ENCODE measurements at places on chromosomes 7 and 10. TPM values are rescaled to one million over a fixed set of nuclear protein-coding genes. Genes with fewer than 3 reads are reported as not detected.

GRCh38 chr10:60009710-60010383, 103.5 kb upstream of the CCDC6 start:
- no peak overlapping the region for H3K4me3 ChIP-seq
- H3K36me3 ChIP-seq = no peaks in the 10 kb centered on the region
- no peak overlapping the region for H3K27ac ChIP-seq
- DNase-seq = no peak
- H3K27me3 ChIP-seq = no peaks in the 10 kb centered on the region

DNA sequence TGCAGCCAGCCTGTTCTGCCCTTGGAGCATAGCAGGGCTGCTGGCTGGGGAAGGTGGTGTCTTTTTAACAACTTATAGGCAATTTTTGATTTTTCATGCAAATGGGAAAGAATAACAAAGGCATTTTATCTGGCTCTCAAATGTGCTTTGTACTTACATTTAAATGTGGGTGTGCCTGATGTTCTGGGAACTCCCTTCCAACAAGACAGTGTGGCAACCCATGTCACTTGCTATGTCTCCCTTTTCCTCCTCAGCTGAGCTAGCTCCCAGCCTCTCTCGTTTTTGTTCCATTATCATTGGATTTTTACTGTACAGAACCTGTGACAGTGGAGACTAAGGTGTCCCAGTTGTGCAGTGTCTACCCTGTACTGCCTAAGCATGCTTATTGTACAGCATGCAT, 93.5 kb upstream of the PDCD4 start:
- no peaks in the 10 kb centered on the region for H3K36me3 ChIP-seq
- H3K27me3 ChIP-seq = no peaks in the 10 kb centered on the region

DNA sequence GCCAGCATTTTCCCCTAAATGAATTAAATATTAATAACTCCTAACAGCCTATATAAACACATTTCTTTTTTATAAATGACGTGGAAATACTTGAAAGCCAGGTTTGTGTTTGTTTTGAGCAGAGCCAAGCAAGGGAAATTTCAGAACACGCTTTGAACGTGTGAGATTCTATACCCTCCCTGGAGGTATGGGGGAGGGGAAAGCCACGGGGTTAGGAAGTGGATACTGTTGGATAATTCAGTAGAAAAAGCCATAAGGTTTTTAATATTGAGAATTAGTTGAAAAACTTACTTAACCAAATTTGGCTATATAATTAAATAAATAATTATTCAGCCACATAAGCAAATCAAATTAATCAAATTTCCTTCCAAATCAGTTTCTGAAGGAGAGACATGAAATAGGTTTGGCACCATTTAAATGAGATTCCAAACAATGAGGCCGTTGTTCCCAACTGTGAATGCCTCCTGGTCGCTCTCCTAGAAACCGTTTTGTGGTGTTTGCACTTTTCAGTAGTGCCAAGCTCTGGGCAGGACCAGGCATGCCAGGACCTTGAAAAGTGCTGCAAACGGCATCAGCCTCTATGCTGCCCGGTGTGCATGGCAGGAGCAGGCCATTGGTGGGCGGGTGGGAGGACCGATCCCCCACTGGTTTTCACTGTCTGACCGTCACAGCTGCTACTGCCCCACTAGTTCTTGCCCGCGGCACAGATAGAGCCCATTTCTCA, 88.1 kb downstream of the SEPTIN14 start:
- H3K27me3 ChIP-seq = no peaks in the 10 kb centered on the region
- H3K4me3 ChIP-seq = no peak overlapping the region
- H3K4me1 ChIP-seq = no peaks in the 10 kb centered on the region
- no peaks in the 10 kb centered on the region for H3K36me3 ChIP-seq
- H3K27ac ChIP-seq = no peak overlapping the region

DNA sequence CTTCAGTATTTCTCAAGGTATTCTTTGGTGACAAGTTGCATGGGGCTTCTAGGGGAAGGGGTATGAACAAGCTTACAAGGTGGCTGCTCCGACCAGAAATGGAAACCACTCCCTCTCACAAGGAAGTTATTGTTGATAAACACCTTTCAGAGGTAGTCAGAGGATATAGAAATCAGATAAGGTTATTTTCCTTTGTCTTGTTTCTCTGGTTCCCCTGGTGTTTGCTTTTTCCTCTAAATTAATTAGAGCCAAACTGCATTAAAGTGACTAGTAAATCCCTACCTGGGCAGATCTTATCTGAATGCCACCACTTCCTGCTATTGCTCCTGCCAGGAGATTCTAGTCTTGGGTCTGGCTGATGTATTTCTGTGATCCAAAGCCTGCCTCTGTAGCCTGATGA, 725.4 kb downstream of the INHBA start:
- H3K27ac ChIP-seq = no peak overlapping the region
- H3K4me1 ChIP-seq = no peaks in the 10 kb centered on the region
- H3K27me3 ChIP-seq = no peaks in the 10 kb centered on the region
- no peak overlapping the region for H3K4me3 ChIP-seq
- no peaks in the 10 kb centered on the region for H3K36me3 ChIP-seq
- no peak for DNase-seq

DNA sequence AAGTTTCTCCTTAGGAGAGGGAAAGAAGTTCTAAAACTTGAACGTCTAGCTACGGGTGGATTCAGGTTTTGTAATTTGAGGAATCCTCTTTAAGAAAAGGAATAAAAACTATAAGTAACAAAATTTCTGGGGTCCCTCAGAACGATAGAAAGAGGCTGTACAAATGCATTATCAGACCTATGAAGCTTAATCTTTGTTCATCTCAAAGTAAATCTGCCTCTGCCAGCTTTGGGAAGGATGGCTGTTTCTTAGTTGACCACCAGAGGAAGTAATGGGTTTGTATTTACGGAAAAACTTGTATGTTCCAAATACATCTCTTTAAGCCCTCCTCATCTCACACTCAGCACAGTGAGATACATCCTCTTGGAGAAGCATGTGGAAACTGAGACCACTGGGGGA, 864 bp downstream of the PSTK start:
- no peaks in the 10 kb centered on the region for H3K36me3 ChIP-seq
- H3K4me3 ChIP-seq = peak overlapping the region; percentile 92
- no peak overlapping the region for H3K27ac ChIP-seq
- peaks cover 6% of the 10 kb centered on the region for H3K4me1 ChIP-seq
- no peaks in the 10 kb centered on the region for H3K27me3 ChIP-seq

MNX1 gene
- total RNA-seq = 1.1 TPM

FXYD4 gene
- total RNA-seq = 109 TPM
